ENCODE measurements at places on chromosomes 6 and 20.

- no peak for DNase-seq
Measured at GRCh38 chr20:46304852-46305251, 3.4 kb downstream of the CDH22 start.

GRCh38 chr6:161971043-161971442 is 697.2 kb upstream of the AGPAT4 start:
- DNase-seq = no peak

DNA sequence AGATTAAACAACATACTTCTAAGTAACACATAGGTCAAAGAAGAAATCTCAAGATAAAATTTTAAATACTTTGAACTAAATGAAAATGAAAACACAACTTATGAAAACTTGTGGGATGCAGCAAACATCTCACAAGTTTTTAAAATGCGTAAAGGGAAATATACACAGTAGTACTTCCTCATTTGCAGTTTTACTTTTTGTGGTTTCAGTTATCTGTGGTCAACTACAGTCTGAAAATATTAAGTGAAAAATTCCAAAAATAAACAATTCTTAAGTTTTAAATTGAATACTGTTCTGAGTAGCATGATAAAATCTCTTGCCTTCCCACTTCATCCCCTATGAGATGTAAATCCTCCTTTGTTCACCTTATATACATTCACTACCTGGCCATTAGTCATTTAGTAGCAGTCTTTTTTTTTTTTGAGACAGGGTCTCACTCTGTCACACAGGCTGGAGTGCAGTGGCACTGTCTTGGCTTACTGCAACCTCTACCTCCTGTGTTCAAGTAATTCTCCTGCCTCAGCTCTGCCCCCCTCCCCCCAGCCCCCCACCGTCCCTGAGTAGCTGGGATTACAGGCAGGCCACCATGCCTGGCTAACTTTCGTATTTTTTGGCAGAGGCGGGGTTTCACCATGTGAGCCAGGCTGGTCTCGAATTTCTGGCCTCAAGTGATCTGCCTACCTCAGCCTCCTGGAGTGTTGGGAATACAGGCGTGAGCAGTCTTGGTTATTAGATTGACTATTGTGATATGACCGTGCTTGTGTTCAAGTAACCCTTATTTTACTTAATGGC is 154.6 kb upstream of the AHI1 start:
- no peak for DNase-seq

DNA sequence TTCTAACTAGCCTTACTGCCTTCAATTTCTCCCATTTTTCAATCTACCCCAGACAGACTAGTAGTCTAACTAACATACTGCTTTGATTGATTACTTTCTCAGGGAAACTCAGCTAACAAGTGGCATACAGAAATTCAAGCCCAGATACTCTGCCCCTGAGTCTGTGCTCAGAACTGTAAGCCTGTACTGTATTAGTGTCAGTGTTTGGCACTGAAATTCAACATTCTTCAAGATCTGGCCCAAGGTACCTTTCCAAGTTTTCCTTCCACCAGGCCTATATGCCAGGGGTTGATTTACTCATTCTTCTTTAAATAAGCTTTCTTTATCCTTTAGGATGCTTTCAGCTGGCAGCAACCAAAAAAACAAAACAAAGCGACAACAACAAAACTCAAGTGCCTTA is 433.2 kb upstream of the MARCKS start:
- DNase-seq = no peak

GRCh38 chr6:57262901-57263694 is 41.0 kb upstream of the RAB23 start:
- no peak for DNase-seq

GRCh38 chr6:148203970-148204369 is 138.7 kb upstream of the SASH1 start:
- DNase-seq = no peak

GRCh38 chr6:40356242-40356910 is 230.8 kb downstream of the LRFN2 start:
- DNase-seq = no peak

DNA sequence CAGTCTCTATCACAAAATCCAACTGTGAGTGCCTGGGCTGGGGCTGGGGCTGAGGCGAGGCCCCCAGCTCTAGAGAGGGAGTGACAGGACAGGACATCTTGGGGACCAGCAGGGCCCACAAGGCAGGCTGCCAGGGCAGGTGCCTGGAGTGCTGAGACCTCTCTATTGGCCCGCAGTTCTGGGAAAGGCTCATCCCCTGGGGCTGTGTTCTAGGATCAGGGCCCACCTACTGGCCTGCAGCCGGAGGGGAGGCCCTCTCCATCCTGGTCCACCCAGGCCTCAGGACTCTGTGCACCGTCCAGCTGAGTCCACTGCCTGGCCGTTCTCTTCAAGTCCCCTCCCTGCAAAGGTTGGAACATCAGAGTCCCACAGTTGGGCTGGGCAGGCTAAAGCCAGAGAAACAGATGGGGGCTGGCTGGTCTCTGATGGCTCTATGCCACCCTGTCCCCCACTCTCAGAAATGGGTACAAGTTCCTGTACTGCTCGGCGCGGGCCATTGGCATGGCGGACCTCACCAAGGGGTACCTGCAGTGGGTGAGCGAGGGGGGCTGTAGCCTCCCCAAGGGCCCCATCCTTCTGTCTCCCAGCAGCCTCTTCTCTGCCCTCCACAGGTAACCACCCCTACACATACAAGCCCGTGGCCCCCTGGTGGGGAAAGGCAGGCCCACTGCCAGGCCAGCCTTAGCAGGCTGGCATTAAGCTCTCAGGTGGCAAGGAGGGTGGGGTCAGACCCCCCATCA is 9.0 kb downstream of the EMILIN3 start:
- no peak for DNase-seq

GRCh38 chr20:36079486-36079885 is 75.1 kb upstream of the EPB41L1 start:
- no peak for DNase-seq

DNA sequence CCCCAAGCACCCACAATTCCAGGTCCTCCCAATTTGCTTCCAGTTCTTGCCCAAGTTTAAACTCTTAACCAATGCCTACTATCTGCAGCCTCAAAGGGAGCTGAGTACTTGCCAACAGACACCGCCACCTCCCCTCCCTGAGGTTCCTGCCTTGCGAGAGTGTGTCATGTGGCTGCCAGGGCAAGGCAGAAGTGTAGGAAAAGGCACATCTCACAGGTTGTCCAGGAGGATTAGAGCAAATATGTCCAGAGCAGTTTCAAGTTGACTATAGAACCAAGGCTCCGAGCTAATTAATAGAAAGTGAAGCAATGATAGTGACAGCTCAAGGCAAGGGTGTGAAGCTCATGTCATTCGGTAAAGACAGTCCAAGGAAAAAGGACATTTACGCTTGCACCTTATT is 127.8 kb downstream of the ATXN1 start:
- no peak for DNase-seq

All from HepG2 (cell line).